ENCODE measurements at places on chromosomes 6 and 20.

DNA sequence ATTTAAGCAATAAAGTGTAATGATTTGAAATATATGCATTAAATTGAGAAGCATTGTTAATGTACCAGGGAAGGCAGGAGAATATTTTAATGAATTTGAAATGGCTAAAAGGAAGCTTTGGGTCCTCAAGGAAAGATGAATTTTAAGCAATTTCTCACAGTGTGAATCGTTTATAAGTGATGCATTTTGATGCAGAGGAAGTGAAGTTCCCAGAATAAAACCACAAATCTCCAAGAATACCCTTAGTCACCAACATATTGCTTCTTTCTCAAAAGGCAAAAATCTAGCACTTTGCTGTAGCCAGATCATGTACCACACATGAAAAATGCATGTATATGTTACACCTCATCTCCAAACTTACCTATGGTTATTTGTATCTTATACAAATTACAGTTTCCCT lies 11.7 kb downstream of the TPD52L1 start:
- DNase-seq = no peak

DNA sequence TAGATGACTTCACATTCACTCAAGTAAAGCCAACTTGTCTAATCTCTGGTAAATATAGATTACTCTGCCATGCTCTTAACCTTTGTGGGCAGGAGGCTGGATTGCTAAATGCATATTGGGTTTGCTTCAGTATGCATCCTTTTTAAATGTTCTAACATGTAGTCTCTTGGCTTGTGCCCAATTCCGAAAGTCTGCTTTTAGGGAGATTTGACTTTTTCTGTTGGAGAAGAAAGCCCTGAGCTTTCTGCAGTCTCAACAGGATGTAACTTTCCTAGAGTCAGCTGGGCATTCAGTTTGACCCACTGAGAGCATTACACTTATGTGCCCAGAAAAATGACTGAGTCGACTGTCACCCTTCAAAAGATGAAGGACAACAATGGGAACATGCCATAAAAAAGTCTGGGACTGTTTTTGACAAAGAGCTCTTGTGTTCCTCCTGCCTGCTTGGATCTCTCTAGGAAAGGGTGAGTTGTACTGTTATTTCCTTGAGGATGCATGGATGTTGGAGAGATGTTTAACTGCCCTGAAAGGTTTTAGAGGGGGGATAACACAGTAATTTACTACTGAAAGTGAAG lies 299.4 kb downstream of the ZFAND3 start:
- no peak for DNase-seq

DNA sequence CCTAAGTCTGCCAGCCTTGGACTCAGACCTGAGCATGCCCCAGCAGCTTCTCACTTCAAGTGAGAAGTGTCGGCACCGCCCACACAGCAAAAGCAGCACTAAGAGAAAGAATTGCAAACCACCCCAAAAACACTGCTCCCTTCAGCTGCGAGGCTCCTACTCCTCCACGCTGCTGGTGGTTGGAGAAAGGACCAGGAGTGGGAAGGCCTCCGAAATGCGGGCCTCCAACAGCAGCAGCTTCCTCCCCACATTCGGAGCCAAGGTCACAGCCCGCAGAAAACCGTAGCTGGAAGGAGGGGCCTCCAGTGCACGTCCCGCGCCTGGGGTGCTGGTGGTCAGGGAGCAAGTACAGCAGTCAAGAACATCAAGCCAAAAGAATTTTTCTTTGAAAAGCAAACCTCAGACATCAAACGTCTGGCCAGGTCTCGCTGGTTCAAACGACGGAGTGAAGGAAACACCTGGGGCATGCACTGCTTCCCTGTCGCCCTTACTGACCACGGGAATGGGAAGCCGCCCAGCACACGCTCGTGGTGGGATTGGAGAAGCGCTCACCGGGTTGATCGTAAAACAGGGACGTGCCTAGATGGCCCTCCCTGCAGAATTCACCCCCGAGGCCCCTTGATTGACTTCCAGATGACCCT lies 185.6 kb upstream of the CST7 start:
- no peak for DNase-seq

- DNase-seq = no peak
Observed at GRCh38 chr6:35508027-35508426, 4.7 kb downstream of the TULP1 start.

DNA sequence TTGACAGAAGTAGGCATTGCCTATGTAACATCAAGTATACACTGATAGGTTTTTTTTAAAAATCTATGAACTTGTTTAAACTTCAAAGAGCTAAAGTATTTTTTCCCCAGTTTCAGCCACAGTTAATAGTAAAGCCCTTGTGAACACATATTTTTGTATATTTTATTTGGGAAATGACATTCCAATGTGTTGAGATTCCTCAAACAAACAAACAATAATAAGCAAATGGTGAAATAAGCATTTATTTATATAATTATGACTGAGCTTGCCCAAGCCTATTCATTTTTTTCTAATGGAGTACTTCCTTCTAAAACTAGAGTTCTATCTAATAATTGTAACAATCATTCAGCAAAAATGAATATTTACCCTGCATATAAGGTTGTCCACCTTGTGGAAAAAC lies 12.5 kb downstream of the SYCP2 start:
- DNase-seq = no peak

DNA sequence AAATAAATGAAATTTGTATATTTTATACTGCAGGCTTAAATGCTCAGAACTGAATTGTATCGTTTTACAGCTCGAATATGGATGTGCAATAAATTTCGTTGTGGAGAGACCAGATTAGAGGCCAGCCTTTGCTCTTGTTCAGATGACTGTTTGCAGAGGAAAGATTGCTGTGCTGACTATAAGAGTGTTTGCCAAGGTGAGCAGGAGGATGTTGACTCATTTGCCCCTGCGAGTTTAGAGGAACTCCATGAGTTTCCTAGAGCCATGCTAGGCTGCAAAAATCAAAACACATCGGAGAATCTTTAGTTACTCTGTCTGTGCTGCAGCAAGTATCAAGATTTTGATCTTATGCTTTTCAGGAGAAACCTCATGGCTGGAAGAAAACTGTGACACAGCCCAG lies 15.4 kb downstream of the ENPP3 start:
- no peak for DNase-seq

GRCh38 chr6:111971866-111972532 lies 81.9 kb upstream of the CCN6 start:
- no peak for DNase-seq

DNA sequence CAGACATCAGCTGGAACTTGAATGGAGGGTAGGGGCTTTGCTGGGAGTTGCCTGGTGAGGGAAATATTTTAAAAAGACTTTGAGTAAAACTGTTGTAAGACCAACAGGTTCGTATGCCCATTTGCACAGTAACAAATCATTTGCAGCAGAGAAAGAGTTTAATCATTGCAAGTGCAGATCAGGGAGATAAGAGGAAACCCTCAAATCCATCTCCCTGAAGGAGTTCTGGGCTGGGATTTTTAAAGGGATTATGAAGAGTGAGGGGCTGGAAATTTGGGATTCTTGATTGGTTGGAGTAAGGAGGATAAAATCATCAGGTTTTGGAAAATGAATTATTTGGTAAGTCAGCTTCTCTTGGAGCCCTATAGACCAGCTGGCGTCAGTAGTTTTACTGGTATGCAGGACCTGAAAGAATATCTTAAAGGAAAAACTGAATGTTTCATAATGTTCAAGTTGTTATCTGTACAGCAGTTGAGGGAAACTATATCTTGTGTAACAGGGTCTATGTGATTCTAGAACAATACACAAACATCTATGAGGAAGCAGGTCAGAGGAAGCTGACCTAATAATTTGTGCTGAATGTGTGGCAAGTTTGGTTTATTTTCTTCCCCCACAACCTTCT lies 295.5 kb downstream of the PLCB1 start:
- DNase-seq = no peak

- DNase-seq = no peak
Observed at GRCh38 chr6:156513504-156513903, 263.7 kb upstream of the ARID1B start.

DNA sequence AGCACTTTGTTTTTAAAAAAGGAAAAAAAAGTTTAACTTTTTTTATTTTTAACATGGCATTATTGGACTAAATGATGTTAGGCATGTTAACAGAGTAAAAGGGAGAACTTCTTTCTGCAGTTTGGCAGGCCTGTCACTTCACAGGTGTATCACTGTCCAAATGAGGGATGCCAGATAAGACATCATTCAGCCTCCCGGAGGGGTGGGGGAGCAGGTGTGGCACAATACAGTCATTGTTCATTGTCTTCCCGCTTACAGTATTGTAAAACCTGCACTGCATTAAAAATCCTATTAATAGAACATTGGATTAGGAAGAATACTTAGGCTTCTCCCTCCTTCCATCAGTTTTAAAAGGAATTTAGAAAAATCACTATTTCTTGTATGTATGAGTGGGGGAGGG lies 80.7 kb downstream of the CARMIL1 start:
- no peak for DNase-seq

- no peak for DNase-seq
Observed at GRCh38 chr6:13479206-13479800, 8.1 kb downstream of the GFOD1 start.

DNA sequence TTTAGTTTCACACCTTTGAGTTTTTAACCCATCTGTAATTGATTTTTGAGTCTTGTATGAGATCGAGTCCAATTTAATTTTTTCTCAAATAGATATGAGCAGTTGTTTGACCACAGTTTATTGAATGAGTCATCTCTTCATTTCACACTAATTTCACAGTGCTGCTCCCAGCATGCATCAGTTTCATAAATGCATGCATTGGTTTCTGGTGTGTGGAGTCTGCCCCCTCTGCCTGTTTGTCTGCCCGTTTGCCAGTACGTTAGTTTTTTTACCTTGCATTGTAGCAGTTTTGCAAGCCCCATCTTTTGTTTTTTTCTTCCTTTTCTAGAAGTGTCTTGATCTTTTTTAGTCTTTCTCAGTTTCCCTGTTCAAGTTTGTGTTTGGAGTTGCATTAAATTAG lies 11.9 kb downstream of the SLX4IP start:
- no peak for DNase-seq

DNA sequence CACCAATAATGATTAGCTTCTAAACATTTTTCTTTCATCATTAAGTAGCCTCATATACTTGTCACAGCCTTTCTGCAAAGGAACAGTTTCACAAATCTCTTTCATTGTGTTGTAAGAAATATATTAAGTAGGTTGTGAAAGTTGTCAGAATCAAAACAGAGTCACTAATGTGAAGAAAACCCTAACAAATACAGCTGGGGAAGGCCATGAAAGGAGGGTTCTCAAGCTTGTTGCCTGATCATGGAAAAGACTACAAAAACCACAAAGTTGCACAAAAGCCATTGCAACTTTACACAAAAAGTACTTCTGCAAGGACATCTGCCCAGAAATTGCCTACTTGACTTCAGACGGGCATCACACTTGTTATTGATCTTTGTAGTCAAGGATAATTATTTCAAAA lies 216.1 kb downstream of the ALDH8A1 start:
- DNase-seq = no peak

GRCh38 chr6:15628499-15629131 lies 34.2 kb downstream of the DTNBP1 start:
- DNase-seq = no peak

GRCh38 chr6:136720045-136720770 lies 72.1 kb downstream of the MAP3K5 start:
- no peak for DNase-seq

- DNase-seq = no peak
Observed at GRCh38 chr20:14576196-14576877, 238.9 kb upstream of the FLRT3 start.

GRCh38 chr6:112480553-112480952 lies 133.4 kb downstream of the RFPL4B start:
- no peak for DNase-seq

- no peak for DNase-seq
Observed at GRCh38 chr20:33043731-33044181, 9.9 kb upstream of the BPIFB3 start.

GRCh38 chr20:34871966-34872621 lies 562 bp downstream of the GGT7 start:
- no peak for DNase-seq

- DNase-seq = no peak
Observed at GRCh38 chr20:51507216-51508036, 35.1 kb downstream of the NFATC2 start.

GRCh38 chr20:15656124-15656523 lies 917.1 kb downstream of the KIF16B start:
- no peak for DNase-seq

DNA sequence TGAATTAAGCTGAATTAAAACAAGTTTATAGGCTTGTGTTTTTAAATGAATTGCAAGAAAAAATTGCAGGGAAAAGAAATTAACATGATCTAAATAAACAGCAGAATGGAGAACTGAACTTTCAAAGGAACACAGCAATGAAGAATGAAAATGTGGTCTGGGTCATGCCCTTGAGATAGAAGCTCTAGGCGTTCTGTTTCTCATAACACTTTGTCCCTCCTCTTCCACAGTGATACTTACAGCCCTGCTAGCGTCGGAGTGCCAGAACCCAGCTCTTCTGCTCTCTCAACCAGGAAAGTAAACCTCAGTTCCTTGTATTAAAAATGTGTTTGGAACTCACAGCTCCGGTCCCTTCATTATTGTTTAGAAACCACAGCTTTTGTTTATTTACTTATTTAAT lies 11.4 kb downstream of the HMGCLL1 start:
- no peak for DNase-seq

DNA sequence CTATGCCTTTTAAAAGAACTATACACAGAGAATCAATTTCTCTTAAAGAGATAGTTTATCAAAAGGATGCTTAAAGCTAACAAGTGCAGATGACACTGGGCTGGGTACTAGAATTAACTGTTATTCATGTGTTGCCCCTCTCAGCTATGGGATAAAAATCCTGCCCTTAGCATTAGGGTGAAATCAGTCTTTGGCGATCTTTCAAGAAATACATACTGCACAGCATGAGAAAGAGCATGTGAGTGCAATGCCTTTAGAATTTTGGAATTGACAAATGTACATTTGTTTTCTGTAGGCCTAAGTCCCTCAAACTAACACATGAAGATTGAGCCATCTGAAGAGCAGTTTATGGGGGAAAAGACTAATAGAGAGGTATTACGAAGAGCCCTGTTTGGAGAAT lies 115.4 kb downstream of the ZFP64 start:
- DNase-seq = no peak

- DNase-seq = no peak
Observed at GRCh38 chr20:8156235-8157079, 24.4 kb downstream of the PLCB1 start.
